M059J (cell line): ENCODE measurements at places on chromosomes 4 and X. TPM values are rescaled to one million over a fixed set of nuclear protein-coding genes. Genes with fewer than 3 reads are reported as not detected.

ADH1A gene
- total RNA-seq: not detected in 2 replicates

PRR32 gene
- not detected in 2 replicates for total RNA-seq

CT55 gene
- total RNA-seq: 0.25 TPM in 1 of 2 replicates, not detected in the other

MAGEA2B gene
- total RNA-seq: 1.9 and 2.5 TPM in 2 replicates

ETDB gene
- total RNA-seq: not detected in 2 replicates

ABRAXAS1 gene
- 2.5 and 5.4 TPM in 2 replicates for total RNA-seq

SEPTIN11 gene
- 27.4 and 34.0 TPM in 2 replicates for total RNA-seq

GYG2 gene
- total RNA-seq: 3.9 and 5.2 TPM in 2 replicates

MAGEB6 gene
- 0.05 and 0.12 TPM in 2 replicates for total RNA-seq

SAGE1 gene
- total RNA-seq: not detected in 2 replicates

RNF4 gene
- total RNA-seq: 63.5 and 98.4 TPM in 2 replicates

AADAT gene
- total RNA-seq: 0.30 and 2.6 TPM in 2 replicates

MAML3 gene
- 1.6 and 2.3 TPM in 2 replicates for total RNA-seq

PHKA1 gene
- 0.12 and 0.20 TPM in 2 replicates for total RNA-seq

AMTN gene
- 1.8 and 4.2 TPM in 2 replicates for total RNA-seq

NPFFR2 gene
- not detected in 2 replicates for total RNA-seq

APOOL gene
- total RNA-seq: 12.1 and 18.7 TPM in 2 replicates

BRS3 gene
- not detected in 2 replicates for total RNA-seq

- DNase-seq: no peak
These were observed 63.0 kb downstream of the MAPK10 start for GRCh38 chr4:86296865-86297264.

- DNase-seq: no peak
These were observed 384.5 kb downstream of the OPHN1 start for GRCh38 chrX:68048774-68049173.

GRCh38 chr4:55117511-55117910 is 7.9 kb downstream of the KDR start:
- no peak for DNase-seq

GRCh38 chrX:118215346-118215745 is 98.7 kb upstream of the KLHL13 start:
- DNase-seq: peak; percentile 77

DNA sequence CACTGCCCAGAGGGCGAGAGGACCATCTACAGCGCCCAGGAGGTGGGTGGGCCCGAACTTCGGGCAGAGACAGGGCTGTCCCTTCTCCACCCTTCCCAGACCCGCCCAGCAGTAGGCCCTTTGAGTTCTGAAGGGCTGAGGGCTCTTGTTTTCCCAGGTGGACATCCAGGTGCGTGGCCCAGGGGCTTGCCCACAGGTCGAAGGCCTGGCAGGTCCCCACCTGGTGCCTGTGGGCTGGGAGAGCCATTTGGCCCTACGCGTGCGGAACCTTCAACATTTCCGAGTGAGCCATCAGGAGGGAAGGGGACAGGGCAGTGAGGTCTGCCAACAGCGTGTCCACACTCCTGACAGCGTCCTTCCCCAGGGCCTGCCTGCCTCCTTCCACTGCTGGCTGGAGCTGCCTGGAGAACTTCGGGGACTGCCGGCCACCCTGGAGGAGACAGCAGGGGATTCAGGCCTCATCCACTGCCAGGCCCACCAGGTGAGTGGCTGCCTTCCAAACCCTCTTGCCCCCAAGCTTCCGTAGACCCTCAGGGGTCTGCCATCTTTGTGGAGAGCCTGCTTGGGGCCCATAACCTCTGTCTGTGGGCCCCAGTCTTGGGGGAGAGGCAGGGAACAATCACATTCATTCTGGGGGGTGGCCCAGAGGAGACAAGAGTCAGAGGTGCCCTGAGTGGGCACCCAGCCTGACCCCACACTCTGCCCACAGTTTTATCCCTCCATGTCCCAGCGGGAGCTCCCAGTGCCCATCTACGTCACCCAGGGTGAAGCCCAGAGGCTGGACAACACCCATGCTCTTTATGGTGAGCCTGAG is 6.8 kb downstream of the PLXNB3 start:
- DNase-seq: no peak

- DNase-seq: peak; percentile 86
These were observed 36.5 kb downstream of the TXLNG start for GRCh38 chrX:16822723-16823122.

DNA sequence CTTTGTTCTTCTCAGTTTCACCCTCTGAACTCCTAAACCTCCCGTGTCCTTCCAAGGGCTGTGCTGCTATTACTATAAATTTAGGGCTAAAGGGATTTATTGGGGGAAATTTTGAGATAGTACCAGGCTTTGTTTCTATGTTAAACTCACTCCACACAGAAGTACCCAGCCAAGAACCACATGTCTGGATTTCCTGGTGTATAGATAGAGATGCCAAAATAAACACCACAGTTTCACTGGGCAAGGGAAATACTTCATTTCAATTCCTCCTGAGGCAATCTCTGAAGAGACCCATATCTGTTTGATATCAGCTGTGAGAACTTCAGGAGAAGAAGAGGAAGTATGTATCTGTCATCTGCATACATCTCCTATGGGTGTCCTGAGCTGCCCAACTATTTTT is 21.7 kb upstream of the CLNK start:
- DNase-seq: peak; percentile 25

- DNase-seq: peak; percentile 4
These were observed 383.9 kb downstream of the RPA4 start for GRCh38 chrX:97267396-97268181.

- peak; percentile 99 for DNase-seq
These were observed 55.5 kb downstream of the LUZP4 start for GRCh38 chrX:115344885-115345614.

DNA sequence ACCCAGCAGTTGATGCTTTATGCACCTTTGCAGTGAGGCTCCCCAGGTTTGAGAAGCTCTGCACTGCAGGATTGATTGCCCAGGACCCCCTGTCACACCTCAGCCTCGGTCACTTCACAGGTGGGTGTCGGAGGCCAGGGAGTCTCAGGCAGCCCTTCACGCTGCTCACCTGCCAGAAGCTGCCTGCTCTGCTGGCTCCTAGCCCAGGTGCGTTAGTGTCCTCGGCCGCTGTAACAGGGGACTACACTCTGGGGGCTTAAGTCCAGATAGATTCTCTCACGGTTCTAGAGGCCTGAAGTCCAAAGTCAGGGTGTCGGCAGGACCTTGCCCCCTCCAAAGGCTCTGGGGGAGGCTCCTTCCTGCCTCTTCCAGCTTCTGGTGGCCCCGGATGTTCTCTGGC is 79.9 kb downstream of the CPZ start:
- no peak for DNase-seq

GRCh38 chr4:165909947-165910346 is 36.9 kb downstream of the TLL1 start:
- DNase-seq: peak; percentile 75

GRCh38 chr4:98261405-98262291 is 464 bp downstream of the RAP1GDS1 start:
- peak; percentile 74 for DNase-seq

DNA sequence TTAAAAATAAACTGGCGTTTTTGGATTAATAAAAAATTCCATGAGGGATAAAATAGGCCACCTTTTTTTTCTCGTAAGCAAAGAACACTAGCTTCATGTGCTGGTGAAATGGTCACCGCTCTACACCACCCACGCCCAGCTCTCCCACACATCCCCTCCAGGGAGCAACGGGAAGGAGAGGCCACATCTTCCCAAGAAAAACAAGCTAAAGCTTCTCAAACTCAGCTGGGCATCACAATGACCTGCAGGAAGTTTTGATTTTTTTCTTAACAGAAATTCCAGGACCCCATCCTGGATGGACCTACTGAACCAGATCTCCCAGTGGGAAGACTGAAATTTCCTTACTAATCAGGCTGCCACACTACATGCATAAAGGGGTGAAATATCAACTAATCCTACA is 9.8 kb downstream of the TSPAN5 start:
- DNase-seq: no peak

DNA sequence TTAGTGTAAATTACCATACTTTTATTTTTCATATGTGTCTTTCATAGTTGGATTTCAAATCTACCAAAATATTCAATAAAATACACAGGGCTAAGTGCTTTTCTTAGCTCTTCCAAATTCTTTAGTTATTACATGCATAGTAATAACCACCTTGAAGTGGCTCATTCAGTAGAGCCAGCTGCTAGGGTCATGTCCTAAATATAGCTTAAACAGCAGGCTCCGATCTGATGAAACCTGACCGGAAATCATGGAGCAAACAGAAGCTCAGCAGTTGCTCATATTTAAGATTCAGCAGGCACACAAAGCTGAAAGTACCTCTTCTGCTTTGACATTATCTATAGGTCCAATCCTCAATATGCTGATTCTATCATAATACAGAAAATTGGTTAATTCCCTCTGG is 1470.4 kb downstream of the ADGRL3 start:
- no peak for DNase-seq

GRCh38 chr4:176484301-176484984 is 164.7 kb downstream of the SPCS3 start:
- no peak for DNase-seq

- DNase-seq: peak; percentile 61
These were observed 265.3 kb downstream of the ZNF674 start for GRCh38 chrX:46279925-46280313.

GRCh38 chr4:1541449-1542225 is 135.4 kb upstream of the NKX1-1 start:
- DNase-seq: no peak

DNA sequence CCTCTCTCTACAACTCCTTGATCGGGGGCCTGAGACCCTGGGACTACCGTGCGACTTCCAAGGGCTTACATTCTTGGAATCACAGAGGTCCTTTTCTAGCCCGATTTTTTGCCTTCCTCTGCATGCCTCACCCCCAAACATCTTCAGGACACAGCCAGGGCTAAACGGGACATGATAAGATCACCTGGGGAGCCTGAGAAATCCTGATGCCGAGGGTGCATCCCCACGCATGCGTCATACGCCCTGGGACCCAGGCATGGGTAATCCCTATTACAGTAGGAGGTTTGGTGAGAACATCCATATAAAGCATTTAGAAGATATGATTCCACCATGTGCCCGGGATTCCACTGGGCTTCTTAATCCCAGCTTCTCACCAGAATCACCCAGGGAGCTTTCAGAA is 77.1 kb downstream of the DCTD start:
- DNase-seq: no peak

GRCh38 chrX:149497626-149498025 is 7.5 kb downstream of the IDS start:
- peak; percentile 95 for DNase-seq

- DNase-seq: peak; percentile 4
These were observed 2.1 kb downstream of the BRWD3 start for GRCh38 chrX:80807606-80807991.

DNA sequence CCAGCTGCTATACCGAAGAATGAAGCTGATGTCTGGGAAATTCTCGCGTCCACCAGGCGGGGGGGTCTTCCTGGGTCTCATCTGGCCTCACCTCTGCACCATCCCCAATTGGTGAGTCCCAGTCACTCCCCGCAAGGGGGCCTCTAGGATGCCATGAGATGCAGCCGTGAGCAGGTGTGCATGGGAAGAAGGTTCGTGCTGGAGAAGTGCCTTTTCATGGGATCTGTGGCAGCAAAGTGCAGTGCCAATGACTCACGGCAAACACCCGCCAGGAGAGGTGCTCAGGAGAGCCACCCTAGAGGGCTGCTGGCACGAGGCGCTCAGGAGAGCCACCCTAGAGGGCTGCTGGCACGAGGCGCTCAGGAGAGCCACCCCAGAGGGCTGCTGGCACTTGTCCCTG is 55.1 kb downstream of the CPZ start:
- DNase-seq: no peak

- DNase-seq: no peak
These were observed 89.9 kb upstream of the MAOA start for GRCh38 chrX:43566170-43566569.

GRCh38 chr4:8817813-8818062 is 53.9 kb downstream of the HMX1 start:
- no peak for DNase-seq

- DNase-seq: peak; percentile 88
These were observed 24.2 kb upstream of the RASL11B start for GRCh38 chr4:52837716-52838558.

GRCh38 chr4:147749811-147750321 is 18.0 kb downstream of the ARHGAP10 start:
- DNase-seq: no peak

- DNase-seq: peak; percentile 5
These were observed 919.6 kb upstream of the DIAPH2 start for GRCh38 chrX:95764972-95765451.

- DNase-seq: no peak
These were observed 820.3 kb upstream of the PCDH10 start for GRCh38 chr4:132328761-132329160.

DNA sequence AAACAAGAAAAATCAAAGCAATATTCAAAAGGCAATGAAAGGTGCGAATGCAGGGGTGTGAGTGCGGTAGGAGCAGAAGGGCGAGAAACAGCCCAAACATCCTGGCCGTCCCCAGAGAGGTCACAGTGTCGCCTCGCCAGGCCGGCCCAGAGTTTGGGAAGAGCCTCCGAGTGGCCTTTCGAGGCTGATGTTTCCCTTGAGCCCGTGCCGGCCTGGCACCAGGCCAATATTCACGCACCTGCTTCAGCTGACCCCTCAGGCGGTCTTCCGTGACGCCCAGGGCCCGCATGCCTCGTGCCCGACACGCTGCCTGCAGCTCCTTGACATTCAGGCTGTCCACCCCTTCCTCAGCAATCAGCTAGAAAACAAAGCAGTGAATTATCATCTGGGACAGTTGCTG is 30.6 kb downstream of the LETM1 start:
- no peak for DNase-seq

- peak; percentile 90 for DNase-seq
These were observed at the start of gene ZNF41 for GRCh38 chrX:47482512-47483305. TSS of gene ZNF41 (minus strand) at chrX:47483222. CDS start at chrX:47467481, 15,741 bp downstream.

DNA sequence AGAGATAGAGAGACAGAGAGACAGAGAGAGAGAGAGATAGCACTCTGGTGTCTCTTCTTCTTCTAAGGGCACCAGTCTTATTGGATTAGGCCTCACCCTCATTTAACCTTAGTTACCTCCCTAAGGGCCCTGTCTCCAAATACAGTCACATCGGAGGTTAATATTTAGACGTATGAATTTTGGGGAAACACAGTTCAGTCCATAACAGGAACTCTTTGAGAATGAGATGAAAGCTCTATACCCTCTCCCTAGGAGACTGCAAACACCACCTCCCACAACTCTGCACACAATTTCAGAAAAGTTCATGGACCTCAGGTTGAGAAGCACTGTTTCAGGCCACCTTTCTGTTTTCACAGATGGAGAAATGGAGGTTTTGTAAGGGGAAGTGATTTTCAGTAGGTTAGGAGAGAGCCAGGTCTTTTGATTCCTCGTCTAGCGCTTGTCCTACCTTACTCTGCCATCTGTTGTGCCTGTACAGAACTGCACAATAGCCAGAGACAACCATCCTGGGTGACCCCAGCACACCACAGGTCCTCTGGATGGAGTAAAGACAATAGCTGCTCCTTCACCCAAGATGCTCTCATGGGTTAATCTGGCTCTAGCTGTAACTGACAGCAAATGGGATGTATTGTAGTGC is 16.9 kb upstream of the LOC101059915 start:
- peak; percentile 35 for DNase-seq

DNA sequence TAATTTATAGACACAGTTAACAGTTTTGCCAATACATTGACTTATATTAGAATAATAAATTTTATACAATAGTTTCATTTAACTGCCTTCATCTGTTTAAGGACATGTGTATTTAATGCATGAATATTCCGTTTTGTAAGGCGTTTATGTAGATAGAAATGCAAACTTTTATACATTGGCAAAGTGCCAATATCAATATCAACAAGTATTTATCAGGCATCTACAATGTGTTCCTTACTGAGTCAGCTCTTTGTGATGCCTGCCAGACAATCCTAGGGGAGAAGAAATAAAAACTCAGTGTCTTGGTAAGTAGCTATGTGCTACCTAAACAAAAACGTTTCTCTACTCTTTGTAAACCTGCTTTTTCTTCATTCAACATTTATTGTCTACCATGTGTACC is 1142.2 kb downstream of the C4orf33 start:
- no peak for DNase-seq
